Stimulated activated CD4-positive, alpha-beta T cell treated with anti-CD3 and anti-CD28 coated beads, Interleukin-15, amount 100 ng/mL, for 48 hours (primary cell): ENCODE measurements at places on chromosomes 3 and 15.

DNA sequence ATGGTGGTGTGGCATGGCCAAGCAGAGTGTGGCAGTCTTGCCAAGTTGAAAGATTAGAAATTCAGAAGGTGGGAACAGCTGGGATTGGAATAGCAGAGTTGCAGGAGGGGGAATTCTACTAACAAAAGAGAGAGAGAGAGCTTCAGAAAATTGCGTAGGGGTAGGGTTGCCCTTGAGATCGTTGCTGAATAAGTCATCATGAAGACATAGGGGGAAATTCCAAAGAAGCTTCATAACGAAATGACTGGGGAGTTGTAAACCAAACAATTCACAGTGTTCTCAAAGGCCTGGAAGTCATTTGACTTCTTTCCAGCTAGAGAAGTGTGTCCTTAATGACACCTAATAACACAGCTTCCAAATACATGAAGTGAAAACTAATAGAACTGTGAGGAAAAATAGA lies 26.3 kb upstream of the TIPARP start:
- DNase-seq, result no peak

GRCh38 chr15:76149291-76149915 lies 89.6 kb downstream of the TMEM266 start:
- no peak for DNase-seq

DNA sequence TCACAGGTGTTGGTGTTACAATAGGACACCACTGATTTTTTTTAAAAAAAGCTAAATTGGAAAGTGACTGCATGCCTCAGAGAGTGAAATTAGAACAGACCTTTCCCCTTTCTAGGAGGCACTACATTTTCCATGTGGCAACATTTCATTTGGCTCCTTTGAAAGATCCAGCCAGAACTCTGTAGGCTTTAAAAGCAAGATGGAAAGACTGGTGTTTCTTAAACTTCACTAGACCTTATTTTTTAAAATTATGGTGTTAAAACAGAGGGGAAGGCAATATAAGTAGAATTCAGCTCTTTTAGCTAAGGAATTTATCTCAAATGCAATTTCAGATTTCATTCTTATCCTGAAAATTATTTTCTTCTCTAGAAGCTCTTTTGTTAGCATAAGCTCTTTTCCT lies 317.6 kb upstream of the TGFBR2 start:
- no peak for DNase-seq

DNA sequence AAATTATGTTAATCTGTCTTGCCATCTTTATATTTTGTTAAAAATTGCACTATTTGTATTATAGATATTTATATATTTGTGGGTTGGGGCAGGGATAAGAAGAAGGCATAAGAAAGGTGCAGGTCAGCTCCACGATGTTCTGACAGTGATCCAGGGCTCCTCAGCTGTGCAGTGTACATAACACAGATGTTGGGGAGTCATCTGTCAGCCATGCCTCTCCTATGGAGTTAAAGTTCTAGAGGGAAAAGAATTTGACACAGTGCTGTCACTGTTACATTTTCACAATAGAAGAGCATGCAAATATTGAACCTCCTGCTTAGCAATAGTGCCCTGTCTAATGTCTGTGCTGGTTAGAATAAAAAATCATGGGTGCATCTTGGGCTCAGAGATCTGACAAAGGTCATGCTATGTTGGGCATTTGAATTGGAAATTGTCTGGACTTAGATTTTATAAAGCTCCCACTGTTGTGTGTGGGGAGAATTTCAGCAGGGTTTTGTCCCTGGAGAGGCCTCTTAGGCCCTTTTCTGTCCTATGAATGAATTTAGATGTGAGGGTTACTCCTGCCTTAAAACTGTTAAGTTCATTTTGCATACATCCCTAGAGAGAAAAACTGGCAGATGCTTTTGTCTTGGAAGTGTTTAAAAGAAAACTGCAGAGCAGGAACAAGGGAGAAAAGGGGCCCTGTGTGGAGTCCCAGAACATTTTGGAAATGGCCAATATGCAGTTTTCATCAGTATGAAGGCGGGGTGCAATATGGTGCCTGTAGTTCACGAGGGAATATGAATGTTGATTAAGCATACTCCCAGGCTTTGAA lies 20.4 kb downstream of the CDIN1 start:
- DNase-seq, result no peak

DNA sequence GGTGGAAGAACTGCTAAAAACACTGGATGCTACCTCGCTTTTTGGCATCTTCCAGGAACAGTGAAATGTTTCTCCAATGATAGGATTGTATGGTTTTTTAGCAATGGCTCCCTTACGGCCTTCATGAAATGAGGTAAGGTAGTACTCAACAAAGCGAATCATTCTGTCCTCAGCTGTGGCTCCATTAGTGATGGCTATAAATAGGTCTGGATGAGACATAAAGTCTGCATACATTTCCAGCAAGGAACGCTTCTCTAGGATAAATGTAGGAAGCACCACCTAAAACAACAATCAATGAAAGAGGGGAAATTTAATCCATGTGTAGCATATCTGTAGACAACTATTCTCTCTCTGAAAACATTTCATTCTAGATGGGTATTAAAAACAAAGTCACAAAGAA lies 32.4 kb upstream of the SNX4 start:
- DNase-seq, result no peak

DNA sequence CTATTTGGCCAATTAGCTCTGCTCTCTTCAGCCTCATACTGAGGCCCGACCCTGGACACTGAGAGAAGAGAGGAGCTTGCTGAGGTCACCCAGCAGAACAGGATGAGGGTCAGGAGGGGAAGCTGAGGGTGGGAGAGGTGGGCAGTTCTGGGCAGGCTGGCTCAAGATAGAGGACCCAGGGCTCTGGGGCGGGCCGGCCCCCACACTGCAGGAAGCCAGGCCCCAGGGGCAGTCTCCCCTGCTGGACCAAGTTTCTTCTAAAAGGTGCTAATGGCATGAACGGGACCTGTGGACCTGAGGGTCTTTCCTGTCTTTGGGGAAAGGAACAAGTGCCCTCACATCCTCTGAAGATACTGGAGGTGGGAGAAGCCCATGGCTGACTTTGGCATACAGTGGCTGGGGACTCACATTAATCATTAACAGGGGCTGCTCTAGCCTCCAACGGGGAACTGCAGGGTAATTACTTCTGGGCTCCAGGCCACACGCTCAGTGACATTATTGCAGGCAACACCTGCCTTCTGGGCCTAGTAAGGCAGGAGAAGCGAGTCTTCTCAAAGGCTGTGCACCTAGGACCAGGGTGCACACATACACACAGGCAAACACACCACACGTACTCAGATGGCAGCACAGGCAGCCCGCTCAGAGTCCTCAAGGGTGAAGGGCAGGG lies 10.6 kb downstream of the HCN4 start:
- DNase-seq, result no peak

DNA sequence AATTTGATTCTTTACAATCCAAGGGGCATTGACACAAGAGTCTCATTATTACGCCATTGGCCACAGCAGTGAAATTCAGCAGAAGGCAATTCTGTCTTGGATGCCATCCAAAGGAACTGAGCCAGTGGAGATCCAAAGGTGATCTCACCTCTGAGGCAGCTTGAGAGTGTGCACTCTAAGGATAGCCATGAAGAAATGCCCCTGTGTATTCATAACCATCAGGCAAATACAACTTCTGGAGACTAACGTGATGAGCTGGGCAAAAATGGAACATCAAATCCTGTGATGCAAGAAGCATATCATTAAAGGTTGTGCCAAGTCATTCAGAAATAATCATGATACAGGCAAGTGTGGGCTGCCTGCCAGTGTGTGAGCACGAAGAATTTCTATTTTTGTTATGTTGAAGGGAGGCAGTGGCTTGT lies 41.4 kb downstream of the ROBO2 start:
- DNase-seq, result no peak

DNA sequence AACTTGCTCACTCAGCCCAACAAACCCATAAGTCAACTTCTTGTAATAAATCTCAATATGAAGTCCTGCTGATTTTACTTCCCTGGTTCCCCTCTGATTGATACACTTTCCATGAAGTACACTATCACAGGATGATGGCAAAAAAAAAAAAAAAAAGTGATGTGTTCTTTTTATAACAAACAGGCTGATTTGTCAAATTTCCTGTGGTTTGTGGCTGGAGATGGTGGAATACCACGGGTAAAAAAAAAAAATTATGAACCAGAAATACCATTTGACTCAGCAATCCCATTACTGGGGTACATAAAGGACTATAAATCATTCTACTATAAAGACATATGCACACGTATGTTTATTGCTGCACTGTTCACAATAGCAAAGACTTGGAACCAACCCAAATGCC lies 10.7 kb upstream of the SERPINI2 start:
- DNase-seq, result no peak

DNA sequence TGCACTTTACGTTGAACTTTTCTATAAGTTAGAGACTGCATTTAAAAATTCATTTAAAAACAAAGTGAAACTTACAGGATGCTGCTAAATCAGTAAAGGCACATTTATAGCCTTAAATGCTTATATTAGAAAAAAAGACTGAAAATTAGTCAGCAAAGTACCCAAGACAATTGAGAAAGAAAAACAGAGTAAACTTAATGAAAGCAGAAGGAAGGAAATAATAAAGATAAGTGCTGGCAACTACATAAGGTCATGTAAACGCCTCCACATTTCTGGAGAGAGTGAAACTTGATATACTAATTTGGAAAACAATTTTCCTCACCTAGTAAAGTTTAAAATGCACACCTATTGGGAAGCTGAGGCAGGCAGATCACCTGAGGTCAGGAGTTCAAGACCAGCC lies 58.2 kb upstream of the ACAN start:
- no peak for DNase-seq

GRCh38 chr3:126923423-126923822 lies 59.5 kb upstream of the PLXNA1 start:
- no peak for DNase-seq

- DNase-seq, result no peak
These were observed 3.2 kb upstream of the BLOC1S6 start for GRCh38 chr15:45583731-45584639.

- no peak for DNase-seq
These were observed 527.3 kb downstream of the SHQ1 start for GRCh38 chr3:72320955-72321303.

GRCh38 chr3:9214599-9214998 lies 34.8 kb downstream of the SRGAP3 start:
- DNase-seq, result no peak

DNA sequence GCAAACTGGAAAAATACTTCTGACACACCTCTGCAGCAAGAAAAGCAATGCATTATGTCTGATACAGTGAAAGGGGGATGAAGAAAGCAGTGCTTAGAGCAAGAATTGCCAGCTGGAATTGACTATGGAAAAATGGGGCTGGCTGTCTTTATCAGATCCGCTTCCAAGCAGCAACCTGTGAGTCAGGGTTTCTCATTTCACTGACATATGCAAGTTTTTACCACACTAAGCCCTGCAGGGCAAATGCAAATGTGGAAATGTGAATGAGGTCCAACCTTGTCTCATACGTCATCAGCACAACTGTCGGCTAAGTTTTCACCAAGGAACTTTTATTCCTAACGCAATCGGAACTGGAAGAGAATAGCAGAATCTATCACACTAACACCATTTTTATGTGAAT lies 172.5 kb upstream of the GADL1 start:
- no peak for DNase-seq
